RWPE2 (cell line): ENCODE measurements at places on chromosomes 4 and X.

GRCh38 chr4:152926959-152927358 lies 9.2 kb upstream of the FHDC1 start:
- H3K27me3 ChIP-seq: no peaks in the 10 kb centered on the region
- DNase-seq: no peak
- no peaks in the 10 kb centered on the region for H3K36me3 ChIP-seq
- H3K4me1 ChIP-seq: no peaks in the 10 kb centered on the region
- H3K27ac ChIP-seq: no peak overlapping the region

DNA sequence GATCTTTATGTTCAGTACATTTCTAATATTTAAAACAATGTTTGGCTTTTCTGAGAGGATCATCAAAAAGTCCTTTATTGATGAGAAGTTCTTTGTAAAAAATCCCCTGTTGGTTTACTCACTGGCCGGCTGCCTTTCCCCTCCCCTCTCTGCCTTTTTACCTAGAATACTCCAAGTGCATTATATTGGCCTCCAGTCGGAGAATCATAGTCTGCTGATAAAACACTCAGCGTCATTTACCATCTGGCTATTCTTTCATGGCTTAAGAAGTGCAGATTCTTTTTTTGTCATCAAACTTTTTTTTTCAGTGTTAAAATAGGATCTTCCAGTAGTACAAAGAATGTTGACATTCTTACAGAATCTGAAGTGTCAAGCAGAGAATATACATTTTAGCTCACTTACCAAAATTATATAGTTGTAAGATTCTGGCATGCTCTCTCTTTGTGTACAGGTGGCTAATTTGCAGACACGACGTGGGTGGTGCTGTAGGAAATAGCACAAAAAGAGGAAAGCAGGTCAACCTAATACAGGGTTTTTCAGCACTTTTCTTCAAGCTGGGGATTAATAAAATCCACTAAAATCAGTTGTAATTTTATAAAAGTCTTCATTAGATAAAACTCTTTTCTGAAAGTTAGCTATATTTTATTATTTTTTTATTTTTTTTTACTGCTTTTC lies 731.8 kb downstream of the KCTD8 start:
- DNase-seq: no peak
- no peak overlapping the region for H3K4me3 ChIP-seq
- no peaks in the 10 kb centered on the region for H3K27me3 ChIP-seq

DNA sequence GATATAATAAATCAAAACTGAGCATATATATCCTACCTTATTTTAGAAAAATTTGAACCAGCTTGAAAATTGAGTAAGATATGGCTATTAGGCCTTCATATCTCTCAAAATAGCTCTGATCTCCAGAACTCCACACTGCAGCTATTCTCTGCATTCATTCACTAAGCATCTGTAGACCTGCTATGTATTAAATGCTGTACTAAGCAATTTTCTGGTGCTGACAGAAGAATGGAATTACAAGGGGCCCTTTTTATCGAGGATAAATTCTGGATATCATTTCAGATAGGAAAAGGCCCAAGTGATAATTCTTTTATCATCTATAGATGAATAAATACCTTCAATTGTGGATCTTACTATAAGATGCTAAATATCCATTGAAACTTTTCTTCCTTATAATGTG lies 1.9 kb downstream of the THAP6 start:
- peaks cover 37% of the 10 kb centered on the region for H3K36me3 ChIP-seq
- peaks cover 29% of the 10 kb centered on the region for H3K4me1 ChIP-seq
- no peak for DNase-seq
- H3K27ac ChIP-seq: no peak overlapping the region
- H3K4me3 ChIP-seq: no peak overlapping the region

GRCh38 chr4:183455431-183456195 lies 11.2 kb downstream of the CDKN2AIP start:
- no peaks in the 10 kb centered on the region for H3K4me1 ChIP-seq
- H3K27ac ChIP-seq: no peak overlapping the region
- no peaks in the 10 kb centered on the region for H3K27me3 ChIP-seq
- H3K36me3 ChIP-seq: no peaks in the 10 kb centered on the region; the same call in 1 of the 2 replicates
- no peak for DNase-seq

- no peaks in the 10 kb centered on the region for H3K27me3 ChIP-seq
- no peaks in the 10 kb centered on the region for H3K4me1 ChIP-seq
- H3K4me3 ChIP-seq: no peak overlapping the region
- H3K27ac ChIP-seq: no peak overlapping the region
- DNase-seq: no peak
These were observed 527.0 kb downstream of the RAB28 start for GRCh38 chr4:12957108-12957507.

- no peak overlapping the region for H3K27ac ChIP-seq
- DNase-seq: no peak
These were observed 7.6 kb downstream of the SEPTIN11 start for GRCh38 chr4:76957004-76957738.

GRCh38 chrX:16022580-16023200 lies 100.7 kb upstream of the GRPR start:
- H3K4me3 ChIP-seq: no peak overlapping the region
- peaks cover 21% of the 10 kb centered on the region for H3K4me1 ChIP-seq
- no peaks in the 10 kb centered on the region for H3K27me3 ChIP-seq

GRCh38 chr4:181756451-181757095 lies 486.6 kb upstream of the TENM3 start:
- H3K27ac ChIP-seq: no peak overlapping the region
- H3K36me3 ChIP-seq: no peaks in the 10 kb centered on the region
- DNase-seq: no peak
- no peaks in the 10 kb centered on the region for H3K27me3 ChIP-seq

DNA sequence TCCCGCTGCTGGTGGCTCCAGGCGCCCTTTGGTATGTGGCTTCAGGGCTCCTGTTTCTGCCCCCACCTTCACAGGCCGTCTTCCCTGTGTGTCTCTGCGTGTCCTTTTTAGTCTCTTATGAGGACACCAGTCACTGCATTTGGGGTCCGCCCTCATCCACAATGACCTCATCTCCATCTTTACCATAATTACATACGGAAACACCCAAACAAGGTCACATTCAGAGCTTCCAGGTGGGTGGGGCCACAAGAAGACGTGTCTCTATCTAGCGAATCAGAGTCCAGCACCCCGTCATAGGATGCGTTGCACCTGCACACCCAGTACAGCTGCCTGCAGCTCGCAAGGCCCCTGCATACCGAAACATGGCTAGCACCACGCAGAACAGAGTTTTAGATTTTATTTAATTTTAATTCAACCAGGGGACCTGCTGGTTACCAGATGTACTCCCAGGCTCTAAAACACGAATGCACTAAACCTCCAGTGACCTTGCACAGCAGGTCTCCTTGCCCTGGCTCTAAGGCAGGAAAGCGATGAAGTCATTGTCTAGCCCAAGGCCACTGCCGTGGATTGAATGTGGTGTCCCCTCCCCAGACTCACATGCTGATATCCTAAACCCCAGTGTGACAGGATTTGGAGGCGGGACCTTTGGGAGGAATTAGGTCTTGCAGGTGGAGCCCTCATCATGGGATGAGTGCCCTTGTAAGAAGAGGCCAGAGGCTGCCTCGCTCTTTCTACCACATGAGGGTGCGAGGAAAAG lies 30.3 kb downstream of the ABLIM2 start:
- no peaks in the 10 kb centered on the region for H3K27me3 ChIP-seq
- DNase-seq: no peak
- H3K36me3 ChIP-seq: no peaks in the 10 kb centered on the region
- H3K27ac ChIP-seq: no peak overlapping the region
- H3K4me3 ChIP-seq: no peak overlapping the region
- H3K4me1 ChIP-seq: no peaks in the 10 kb centered on the region

DNA sequence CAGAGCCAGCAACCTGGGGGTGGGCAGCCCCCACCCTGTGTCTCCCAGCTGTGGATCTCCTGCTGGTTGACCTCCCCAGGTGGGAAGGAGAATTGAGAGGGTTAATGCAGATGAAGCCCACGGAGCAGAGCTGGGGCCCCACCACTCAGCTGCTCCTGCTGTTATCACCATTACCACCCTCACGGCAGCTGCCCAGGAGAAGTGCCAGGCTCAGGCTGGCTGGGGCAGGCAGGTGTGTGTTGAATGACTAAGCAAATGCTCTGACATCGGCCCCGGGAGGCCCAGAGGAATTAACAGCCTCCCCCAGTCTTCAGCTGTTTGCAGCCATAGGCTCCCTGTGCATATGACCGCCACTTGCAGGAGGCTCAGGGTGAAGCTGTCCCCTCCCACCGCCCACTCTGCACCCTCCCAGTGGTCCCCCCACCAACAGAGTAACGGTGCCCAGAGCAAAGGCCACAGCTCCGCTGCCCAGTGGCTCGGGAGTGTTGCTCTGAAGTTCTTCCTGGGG lies 133.8 kb downstream of the CPZ start:
- no peaks in the 10 kb centered on the region for H3K36me3 ChIP-seq
- peaks cover 48% of the 10 kb centered on the region for H3K27me3 ChIP-seq

GRCh38 chrX:101550362-101550750 lies at the start of gene ARMCX1:
Gene ARMCX1 (plus strand): TSS chrX:101550547. CDS start chrX:101552931, 2,384 bp downstream.
- H3K4me3 ChIP-seq: peak within 1 kb of the TSS; percentile 34
- peak within 1 kb of the TSS; percentile 20 for H3K27ac ChIP-seq
- H3K27me3 ChIP-seq: no peaks in the 10 kb centered on the region
- H3K36me3 ChIP-seq: no peaks in the 10 kb centered on the region

DNA sequence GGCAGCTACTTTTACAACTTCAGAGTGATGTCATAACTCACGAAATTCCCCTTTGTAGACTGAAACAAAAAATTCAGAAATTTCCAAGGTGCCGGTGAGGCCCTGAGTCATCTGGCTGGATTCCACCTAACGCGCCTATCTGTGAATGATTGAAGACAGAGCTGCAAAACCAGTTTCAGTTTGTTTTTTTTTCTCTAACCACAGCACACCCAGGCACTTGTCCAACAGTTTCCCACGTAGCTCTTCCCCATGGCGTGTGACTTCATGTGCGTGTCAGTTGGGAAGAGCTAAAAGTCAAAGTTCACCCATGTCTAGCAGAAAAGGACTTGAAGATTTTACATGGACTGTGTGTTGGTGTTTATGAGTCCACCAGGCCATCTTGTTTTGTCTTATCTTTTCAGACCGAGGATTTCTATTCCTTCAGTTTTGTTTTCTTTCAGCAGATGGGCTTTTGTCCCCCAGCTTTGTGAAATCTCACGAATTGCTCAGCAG lies 16.4 kb downstream of the TCEANC start:
- DNase-seq: peak; percentile 77
- H3K4me1 ChIP-seq: peaks cover 9% of the 10 kb centered on the region
- peak overlapping the region; percentile 36 for H3K27ac ChIP-seq
- no peaks in the 10 kb centered on the region for H3K27me3 ChIP-seq
- H3K4me3 ChIP-seq: no peak overlapping the region

GRCh38 chr4:26139310-26139924 lies 181.4 kb upstream of the RBPJ start:
- no peaks in the 10 kb centered on the region for H3K4me1 ChIP-seq
- no peaks in the 10 kb centered on the region for H3K36me3 ChIP-seq
- no peak overlapping the region for H3K27ac ChIP-seq
- H3K4me3 ChIP-seq: no peak overlapping the region
- no peaks in the 10 kb centered on the region for H3K27me3 ChIP-seq
- DNase-seq: no peak

- no peaks in the 10 kb centered on the region for H3K4me1 ChIP-seq
- DNase-seq: no peak
- H3K36me3 ChIP-seq: no peaks in the 10 kb centered on the region
- H3K4me3 ChIP-seq: no peak overlapping the region
- no peaks in the 10 kb centered on the region for H3K27me3 ChIP-seq
These were observed 13.0 kb downstream of the STATH start for GRCh38 chr4:70008771-70009170.

DNA sequence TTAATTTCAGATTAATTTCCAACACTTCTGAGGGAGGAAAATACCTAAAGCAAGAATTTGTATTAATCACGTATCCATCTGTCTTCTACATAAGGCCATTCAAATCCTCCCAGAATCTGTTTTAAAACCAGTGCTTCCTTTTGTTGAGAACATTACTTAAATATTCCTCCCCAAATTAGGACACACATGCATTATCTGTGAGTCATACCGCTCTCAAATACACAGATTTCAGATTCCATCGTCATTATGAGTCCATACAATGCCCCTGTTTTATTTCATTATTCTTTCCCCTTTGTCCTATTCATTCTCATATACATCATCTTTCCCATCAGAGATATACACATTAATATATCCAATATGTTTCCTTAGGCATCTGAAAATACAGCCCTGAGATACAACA lies 57.3 kb upstream of the PRSS12 start:
- H3K36me3 ChIP-seq: no peaks in the 10 kb centered on the region
- no peak for DNase-seq
- H3K27ac ChIP-seq: no peak overlapping the region
- no peak overlapping the region for H3K4me3 ChIP-seq

GRCh38 chrX:153443476-153444332 lies 2.2 kb downstream of the TREX2 start:
- H3K4me3 ChIP-seq: no peak overlapping the region
- no peak for DNase-seq

- no peak overlapping the region for H3K27ac ChIP-seq
- no peak overlapping the region for H3K4me3 ChIP-seq
- no peaks in the 10 kb centered on the region for H3K4me1 ChIP-seq
- no peak for DNase-seq
These were observed 44.9 kb upstream of the NDST4 start for GRCh38 chr4:115158296-115158695.

- no peak for DNase-seq
- no peaks in the 10 kb centered on the region for H3K36me3 ChIP-seq
- H3K4me3 ChIP-seq: no peak overlapping the region
- H3K27me3 ChIP-seq: no peaks in the 10 kb centered on the region
These were observed 108.1 kb downstream of the MGST2 start for GRCh38 chr4:139773560-139774318.

GRCh38 chrX:30835373-30835772 lies 53.7 kb downstream of the TAB3 start:
- no peak overlapping the region for H3K4me3 ChIP-seq
- DNase-seq: no peak
- H3K27me3 ChIP-seq: no peaks in the 10 kb centered on the region
- peaks cover 13% of the 10 kb centered on the region; the same call in 1 of the 2 replicates for H3K36me3 ChIP-seq
- H3K4me1 ChIP-seq: no peaks in the 10 kb centered on the region

GRCh38 chr4:126661194-126661593 lies 971.6 kb upstream of the INTU start:
- no peak overlapping the region for H3K4me3 ChIP-seq
- no peaks in the 10 kb centered on the region for H3K36me3 ChIP-seq
- no peak overlapping the region for H3K27ac ChIP-seq
- DNase-seq: no peak

GRCh38 chr4:38920677-38921076 lies 53.1 kb downstream of the FAM114A1 start:
- peaks cover 57% of the 10 kb centered on the region for H3K36me3 ChIP-seq
- DNase-seq: no peak
- no peaks in the 10 kb centered on the region for H3K27me3 ChIP-seq
- H3K4me3 ChIP-seq: no peak overlapping the region
- no peaks in the 10 kb centered on the region for H3K4me1 ChIP-seq

GRCh38 chr4:87354168-87355102 lies 31.8 kb upstream of the HSD17B13 start:
- no peak overlapping the region for H3K4me3 ChIP-seq
- H3K27ac ChIP-seq: peak overlapping the region; percentile 1
- DNase-seq: no peak
- peaks cover 25% of the 10 kb centered on the region for H3K4me1 ChIP-seq
- no peaks in the 10 kb centered on the region for H3K36me3 ChIP-seq

DNA sequence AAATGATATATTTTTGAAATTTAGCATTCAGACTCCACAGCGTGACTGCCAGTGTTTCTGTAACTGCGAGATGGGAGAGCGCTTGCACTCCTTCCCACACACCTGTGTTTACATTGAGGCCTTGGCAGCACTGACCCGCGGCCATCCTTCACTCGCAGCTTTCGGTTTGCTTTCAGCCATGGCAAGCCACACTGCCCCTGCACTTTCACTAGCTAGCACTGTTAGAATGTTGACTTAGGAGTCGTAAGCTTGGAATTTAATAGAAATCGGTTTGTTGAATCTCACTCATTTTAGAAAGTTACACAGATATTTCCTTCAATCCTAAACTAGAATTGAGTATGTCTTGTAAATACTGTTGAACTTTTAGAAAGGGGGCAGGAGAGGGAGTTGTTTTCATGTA lies 136.2 kb downstream of the CFAP299 start:
- H3K27me3 ChIP-seq: no peaks in the 10 kb centered on the region
- H3K36me3 ChIP-seq: no peaks in the 10 kb centered on the region
- peak overlapping the region; percentile 5 for H3K4me3 ChIP-seq
